AG04450 (cell line): ENCODE measurements at places on chromosomes 7 and 10. TPM values are rescaled to one million over a fixed set of nuclear protein-coding genes. Genes with fewer than 3 reads are reported as not detected.

The CCDC136 gene
- polyA plus RNA-seq = 17.8 and 19.7 TPM in 2 replicates

DNA sequence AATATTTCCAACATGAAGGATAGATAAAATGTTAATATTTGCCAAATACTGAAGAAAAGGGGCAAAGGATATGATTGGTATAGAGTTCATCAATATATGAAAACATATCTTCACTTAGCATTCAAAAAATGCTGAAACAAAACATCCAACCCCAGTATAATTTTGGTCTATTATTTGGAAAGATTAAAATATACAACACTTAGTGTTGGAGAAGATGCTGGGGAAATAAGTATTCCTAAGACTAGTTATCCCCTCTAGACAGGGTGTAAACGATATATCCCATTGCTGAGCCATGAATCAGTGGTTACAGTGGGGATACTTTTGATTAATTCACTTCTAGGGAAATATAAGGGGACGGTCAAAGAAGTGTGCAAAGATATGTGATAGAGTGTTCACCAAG, 187.3 kb upstream of the IMMP2L start:
- DNase-seq = no peak

The VWA2 gene
- not detected in 2 replicates for polyA plus RNA-seq

The ENTPD7 gene
- polyA plus RNA-seq = 14.4 and 16.2 TPM in 2 replicates

DNA sequence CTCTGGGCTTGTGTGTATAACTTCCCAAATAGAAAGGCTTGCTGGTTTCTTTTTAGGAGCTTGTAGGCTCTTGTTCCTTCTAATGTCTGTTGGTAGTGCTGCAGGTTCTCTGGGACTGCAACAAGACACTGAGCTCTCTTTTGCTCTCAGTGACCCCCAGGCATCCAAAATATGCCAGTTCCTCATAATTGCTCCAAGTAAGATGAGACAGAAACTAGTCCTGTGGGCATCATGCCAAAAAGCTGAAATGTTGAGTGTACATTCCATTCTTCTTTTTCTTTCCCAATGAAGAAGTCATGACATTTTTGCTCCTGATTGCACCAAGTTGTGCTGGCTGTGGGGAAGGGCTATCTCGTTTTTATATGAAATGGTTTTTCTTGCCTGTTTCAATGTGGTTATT, 7.1 kb upstream of the BTBD16 start:
- peak; percentile 78 for DNase-seq

DNA sequence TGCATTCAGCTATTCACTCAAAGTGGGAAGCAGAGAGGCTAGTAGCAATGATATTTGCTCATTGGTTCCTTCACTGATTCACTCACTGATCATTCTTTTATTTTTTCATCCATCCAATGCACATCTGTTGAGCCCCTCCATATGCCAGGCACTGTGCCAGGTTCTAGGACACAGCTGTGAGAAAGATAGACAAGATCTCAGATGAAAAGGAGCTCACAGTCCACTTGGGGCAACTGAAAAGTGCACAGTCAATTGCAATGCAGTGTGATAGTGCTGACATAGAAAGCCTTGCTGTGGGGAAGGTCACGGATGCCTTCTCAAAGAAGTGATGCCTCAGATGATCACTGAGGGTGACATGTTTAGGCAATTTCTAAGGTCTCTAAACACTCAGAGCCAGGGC, 262.3 kb downstream of the PTEN start:
- DNase-seq = no peak

- DNase-seq = no peak
Measured at GRCh38 chr10:97463363-97464132, 17.6 kb downstream of the ZDHHC16 start.

The PDE1C gene
- 3.4 and 3.8 TPM in 2 replicates for polyA plus RNA-seq

The DGKB gene
- polyA plus RNA-seq = 0.04 TPM in 1 of 2 replicates, not detected in the other
